ENCODE measurements at places on chromosomes 4 and X. TPM values are rescaled to one million over a fixed set of nuclear protein-coding genes. Genes with fewer than 3 reads are reported as not detected.

Gene HSFX2
- 0.35 TPM for total RNA-seq

Gene OGT
- 50.8 TPM for total RNA-seq

Gene YY2
- 2.7 TPM for total RNA-seq

DNA sequence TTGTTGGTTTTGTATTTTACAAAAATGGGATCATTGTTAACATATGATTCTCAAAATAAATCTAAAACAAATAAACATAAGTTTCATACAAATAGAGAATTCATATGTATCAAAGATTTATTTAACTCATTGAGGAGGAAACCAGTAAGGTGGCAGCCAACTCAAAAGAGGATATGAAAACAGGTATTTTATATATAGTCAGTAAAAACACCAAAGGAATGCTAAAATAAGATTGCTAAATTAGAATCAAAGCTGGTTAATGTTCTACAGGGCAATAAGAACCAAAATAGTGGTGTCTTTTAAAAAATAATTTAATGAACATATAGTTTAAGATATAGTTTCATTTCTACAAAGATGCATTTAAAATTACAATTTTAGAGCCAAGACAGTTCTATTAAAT is 23.1 kb downstream of the XKRX start:
- DNase-seq, result no peak

GRCh38 chrX:39682778-39683177 is 415.0 kb downstream of the BCOR start:
- DNase-seq, result no peak

DNA sequence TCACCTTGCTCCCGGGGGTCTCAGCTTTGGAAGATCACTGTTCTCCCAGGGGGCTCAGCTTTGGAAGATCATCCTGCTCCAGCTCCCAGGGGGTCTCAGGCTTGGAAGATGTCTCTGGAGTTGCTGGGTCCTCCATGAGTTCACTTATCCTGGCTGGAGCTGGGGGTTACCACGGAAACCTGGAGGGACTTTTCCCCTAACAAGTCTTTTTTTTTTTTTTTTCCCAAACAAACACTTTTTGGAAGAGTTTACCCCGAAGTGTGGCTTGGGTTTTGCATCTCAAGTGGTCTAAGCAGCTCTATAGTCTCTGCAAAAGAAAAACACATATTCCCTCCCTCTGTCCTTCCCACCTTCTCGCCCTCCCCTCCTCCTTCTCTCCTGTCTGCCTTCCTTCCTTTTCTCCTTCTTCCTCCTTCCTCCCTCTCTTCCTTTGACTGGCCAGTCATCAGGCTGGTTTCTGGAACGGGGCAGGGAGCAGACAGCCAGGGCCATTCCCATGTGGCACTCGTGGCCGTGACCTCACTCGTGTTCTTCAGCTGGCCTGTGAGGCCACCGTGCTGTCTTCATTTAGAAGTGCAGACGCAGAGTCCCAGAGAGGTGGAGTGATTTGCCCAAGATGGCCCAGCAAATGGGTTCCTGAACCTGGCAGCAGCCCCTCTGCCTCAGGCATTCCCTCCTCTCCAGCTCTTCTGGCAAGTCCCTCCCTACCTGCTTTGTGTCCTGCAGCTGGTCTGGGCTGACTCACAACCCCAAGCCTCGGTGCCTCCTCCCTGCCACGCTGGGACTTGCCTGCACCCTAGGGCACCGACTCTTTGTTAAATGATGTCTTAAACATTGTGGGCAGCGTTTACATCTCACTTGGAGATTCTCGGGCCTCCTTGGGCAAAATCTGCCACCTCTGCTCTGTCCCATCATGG is 25.9 kb upstream of the HMX1 start:
- DNase-seq, result no peak

- no peak for DNase-seq
Measured at GRCh38 chr4:101464596-101464995, 117.3 kb upstream of the PPP3CA start.

DNA sequence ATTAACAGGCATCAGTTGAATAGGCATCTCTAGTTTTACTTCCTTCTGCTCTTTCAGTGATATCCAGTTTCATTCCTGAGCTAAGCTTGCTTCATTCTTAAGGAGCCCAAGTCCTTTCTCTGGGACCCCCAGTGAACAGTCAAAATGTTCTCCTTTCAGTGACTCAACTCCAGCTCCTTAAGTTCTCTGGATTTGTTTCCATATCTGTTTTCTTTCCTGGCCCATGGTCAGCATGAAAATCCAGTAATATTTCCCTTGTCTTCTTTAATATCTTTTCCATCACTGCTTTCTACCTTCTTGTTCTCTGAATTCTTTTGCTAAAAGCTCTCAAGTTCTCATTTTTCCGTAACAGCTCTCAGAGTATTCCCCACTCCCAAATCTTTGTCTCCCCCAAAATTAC is 25.5 kb downstream of the ADGRL3 start:
- DNase-seq, result no peak
